ENCODE measurements at places on chromosomes 2 and 18.

DNA sequence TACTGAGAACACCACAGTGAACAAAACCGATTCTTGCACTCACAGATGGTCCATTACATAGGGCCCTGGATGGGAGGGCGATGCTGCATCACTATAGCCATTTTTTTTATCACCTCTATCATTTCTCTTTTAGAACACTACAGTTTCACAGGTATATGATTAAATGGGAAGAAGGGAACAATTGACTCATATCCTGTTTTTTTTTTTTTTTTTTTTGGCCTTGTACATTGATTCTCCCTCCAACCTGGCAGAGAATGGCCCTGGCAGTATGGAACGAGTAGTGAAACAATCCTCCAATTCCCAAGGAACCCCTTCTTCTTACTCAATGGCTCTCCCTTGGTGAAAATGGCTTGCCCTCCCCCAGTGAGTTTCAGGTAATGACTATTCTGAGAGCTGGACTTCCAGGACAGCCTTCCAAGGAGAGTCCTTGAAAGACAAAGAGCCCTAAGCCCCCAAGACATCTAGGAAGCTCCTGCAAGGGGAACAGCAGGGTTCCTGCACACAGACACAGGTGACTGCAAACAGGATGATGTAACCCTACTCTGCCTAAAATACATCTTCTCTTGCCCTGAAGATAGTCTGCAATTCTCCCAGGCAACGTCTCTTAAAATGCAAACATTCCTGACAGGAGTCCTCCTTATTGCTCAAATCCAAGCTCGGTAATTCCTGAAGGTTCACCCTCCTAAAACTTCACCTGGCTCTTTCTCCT, 405.4 kb downstream of the SETBP1 start:
- DNase-seq: no peak

DNA sequence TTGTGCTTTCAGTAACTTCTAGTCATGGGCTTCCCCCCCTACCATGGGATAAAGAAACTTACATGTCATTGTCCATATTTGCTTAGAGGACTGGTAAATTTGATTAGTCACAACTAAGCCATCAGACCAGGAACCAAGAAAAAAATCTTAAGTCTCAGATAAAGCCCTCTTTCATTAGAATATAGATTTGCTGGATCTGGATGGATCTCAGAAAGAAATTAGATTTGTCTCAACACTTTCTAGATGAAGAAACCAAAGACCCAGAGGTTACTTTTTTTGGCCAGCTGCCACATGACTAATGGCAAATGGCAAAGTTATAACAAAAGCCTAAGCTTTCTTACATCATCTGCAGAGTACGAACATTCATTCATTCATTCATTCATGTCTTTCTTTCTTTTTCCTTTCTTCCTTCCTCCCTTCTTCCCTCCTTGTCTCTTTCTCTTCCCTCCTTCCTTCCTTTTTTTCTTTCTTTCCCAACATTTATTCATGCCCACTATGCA, 60.2 kb downstream of the CDCA7 start:
- DNase-seq: peak; percentile 72

- no peak for DNase-seq
Measured at GRCh38 chr2:118249531-118249930, 161.3 kb downstream of the INSIG2 start.

DNA sequence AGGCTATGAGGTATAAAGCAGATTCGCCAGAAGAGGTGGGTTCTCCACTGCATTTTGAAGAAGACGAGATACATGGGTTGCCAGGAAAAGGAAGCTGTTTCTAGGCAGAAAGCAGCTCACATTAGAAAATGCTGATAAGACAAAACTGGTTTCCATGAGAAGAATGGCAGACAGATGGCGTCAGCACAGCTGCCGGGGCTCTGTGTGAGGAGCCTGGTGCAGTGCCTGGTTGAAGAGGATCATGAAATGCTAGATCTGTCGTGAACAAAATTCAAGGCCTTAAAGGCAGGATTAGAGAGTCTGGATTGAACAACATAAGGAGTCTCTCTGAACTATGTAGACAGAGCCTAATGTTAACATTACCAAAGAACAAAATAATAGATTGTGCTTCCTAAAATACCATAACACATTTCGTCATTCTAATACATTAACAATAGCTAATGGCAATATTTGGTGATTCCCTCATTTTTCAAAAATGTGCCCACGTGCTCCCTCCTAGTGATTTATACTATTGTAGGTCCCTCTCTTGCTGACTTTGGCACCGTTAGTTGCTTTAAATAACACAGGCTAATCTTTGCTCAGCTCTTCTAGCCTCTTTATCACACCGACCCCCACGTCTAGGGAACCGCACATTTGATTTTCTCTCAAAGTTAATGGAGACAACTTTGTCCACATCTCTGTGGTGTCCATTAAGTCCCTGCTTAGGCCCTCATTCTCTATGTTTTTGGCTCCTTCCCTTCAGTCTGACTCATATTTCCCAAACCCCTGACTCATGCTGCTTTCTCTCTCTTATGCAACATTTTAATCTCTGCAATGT, 38.2 kb downstream of the EFEMP1 start:
- peak; percentile 94 for DNase-seq

GRCh38 chr18:32355896-32356295, 114.8 kb downstream of the GAREM1 start:
- no peak for DNase-seq

DNA sequence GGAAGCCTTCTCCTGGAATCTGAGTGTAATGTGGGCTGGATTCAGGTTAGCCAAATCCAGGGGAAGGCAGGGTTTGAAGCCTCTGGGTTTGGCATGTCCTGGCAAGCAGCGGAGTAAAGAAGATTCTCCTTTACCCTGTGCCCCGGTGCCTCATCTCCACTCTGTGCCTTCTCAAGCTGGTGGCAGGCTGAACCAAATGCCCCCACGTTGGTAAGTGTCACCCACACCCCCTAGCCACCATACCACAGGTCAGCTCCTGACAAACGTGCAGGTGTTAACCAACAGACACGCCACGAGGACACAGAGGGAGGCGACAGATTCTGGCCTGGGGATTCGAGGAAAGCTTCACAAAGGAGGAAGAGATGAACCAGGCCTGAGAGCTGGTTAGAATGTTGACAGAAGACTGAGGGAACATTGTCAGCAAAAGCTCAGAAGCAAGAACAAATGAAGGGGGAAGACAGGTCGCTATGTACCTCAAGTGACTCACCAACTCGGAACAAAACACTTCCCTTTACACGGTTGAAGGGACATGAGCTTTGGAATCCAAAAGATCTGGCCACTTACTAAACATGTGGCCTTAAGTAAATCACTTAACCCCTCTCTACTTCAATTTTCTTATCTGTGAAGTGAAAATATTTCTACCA, 85.2 kb upstream of the LCLAT1 start:
- DNase-seq: no peak

- no peak for DNase-seq
Measured at GRCh38 chr2:98170076-98170475, 83.1 kb downstream of the VWA3B start.

DNA sequence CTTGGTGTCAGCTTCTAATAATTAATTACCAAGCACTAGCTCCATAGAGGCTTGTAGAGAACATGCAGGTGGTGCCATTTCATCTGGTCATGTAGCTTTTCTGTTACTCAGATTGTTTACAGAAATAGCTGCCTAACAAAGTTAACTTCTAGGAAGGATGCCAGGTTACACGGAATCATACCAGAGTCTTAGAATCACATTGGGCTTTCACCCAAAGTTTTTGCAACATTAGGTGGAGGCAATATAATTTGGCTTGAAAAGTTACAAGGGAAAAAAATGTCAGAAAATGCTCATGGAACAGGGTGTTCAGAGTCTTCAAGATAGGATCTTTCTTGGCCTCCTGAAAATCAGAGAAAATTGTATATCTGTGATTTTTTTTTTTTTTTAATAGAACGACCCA, 135.6 kb downstream of the ARHGAP15 start:
- peak; percentile 85 for DNase-seq

DNA sequence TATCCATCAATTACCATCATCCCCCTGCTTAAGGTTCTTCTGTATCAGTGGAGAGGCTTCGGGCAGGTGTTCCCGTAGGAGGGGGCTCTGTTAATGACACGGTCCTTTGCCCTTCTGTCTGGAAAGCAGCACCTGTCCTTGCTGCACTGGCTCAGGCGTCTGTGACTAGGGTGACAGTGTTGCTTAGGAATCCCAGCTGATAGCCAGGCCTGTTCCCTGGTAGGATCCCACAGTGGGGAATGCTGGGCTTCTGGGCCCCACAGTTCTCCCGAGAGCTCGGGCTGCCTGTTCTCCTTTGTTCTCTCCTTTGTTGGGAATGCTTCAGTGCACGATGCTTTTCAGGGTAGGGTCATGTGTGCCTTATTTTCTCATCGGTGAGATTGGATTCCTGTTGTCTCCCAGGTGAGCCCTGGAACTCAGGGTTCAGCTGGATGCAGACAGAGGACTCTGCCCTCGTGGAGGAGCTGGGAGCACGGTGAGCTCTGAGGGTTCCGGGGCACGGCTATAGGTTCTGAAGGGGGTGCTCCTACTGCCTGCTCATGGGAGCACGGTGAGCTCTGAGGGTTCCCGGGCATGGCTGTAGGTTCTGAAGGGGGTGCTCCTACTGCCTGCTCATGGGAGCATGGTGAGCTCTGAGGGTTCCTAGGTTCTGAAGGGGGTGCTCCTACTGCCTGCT, 9.6 kb downstream of the SNTG2 start:
- DNase-seq: no peak

- DNase-seq: peak; percentile 71
Measured at GRCh38 chr2:201411421-201411820, 39.8 kb downstream of the TRAK2 start.

DNA sequence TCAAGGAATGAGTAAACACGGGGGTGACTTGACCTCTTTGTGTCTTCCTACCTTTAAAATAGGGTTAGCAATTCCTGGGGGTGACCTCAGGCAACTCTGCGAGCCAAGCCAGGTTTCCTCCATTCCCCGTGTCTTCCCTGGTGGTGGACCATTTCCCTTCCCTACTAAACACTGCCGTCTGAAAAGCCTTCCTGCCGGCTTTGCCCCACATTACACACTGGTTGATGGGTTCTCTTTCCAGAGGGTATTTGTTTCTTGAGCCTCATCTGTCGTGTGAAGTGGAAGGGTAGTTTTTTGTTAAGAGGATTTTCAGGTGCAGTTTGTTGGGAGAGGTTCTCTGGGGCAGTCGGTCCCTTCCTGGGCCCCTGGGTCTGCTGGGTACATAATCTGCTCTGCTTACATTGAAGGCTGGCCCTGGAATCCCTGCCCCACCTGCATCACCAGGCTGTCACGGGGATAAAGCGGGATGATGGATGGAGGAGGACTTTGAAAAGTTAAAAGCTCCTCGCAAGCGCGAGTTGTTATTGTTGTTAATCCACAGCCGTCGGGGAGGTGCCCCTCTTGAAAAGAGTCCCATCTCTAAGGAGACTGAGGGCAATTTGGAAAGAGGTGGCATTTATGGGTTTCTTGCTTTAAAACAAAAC, 175.4 kb upstream of the SPRED2 start:
- no peak for DNase-seq

GRCh38 chr2:33104052-33104623, 157.4 kb downstream of the LTBP1 start:
- DNase-seq: no peak

DNA sequence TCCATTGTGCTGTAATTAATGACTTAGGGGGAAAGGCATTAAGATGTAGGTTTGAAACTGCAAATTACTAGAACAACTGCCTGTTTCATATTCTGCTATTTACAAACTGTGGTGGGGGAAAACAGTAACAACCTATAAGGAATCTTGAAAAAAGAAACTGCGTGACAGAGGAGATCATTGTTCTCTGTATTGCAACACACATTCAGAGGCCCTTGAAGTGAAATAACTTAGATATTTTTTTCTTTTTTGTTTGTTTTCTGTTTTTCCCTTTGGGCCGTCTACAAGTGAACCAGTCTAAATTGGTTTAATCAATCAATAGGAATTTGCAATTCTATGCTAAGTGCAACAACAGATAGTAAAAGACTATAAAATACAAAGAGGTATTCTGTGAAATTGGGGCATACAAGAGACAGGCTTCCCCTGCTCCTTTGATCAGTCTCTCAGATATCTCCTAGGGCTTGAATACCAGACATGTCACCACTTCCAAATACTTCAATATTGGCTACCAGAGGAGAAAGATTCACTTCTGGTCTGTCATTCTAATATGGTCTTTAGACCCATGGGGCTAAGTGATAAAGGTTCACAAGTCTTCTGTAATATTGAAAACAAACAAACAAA, 2055.1 kb upstream of the CELF4 start:
- DNase-seq: no peak

- DNase-seq: no peak
Measured at GRCh38 chr2:29469516-29469915, 354.3 kb downstream of the CLIP4 start.
